CD4-positive, alpha-beta T cell (primary cell): ENCODE measurements at places on chromosomes 3 and 15.

GRCh38 chr15:97479957-97480356 is 480.5 kb upstream of the ARRDC4 start:
- no peak for DNase-seq

GRCh38 chr3:65793495-65794200 is 245.1 kb downstream of the MAGI1 start:
- no peak for DNase-seq

DNA sequence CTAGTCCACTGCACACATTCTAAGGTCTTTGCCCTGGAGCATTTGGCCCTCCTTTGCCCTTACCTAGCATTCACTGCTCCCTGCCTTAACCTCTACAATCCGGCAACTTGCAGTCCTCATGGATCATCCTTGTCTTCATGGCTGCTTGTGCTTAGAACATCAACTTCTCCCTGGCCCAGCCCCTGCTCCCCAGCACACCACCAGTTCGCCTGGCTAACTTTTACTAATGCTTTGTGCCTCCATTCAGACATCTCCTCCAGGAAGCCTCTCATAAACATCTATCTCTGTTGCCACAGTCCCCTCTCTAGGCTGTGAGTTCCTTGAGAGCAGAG is 57.1 kb downstream of the AAGAB start:
- no peak for DNase-seq

DNA sequence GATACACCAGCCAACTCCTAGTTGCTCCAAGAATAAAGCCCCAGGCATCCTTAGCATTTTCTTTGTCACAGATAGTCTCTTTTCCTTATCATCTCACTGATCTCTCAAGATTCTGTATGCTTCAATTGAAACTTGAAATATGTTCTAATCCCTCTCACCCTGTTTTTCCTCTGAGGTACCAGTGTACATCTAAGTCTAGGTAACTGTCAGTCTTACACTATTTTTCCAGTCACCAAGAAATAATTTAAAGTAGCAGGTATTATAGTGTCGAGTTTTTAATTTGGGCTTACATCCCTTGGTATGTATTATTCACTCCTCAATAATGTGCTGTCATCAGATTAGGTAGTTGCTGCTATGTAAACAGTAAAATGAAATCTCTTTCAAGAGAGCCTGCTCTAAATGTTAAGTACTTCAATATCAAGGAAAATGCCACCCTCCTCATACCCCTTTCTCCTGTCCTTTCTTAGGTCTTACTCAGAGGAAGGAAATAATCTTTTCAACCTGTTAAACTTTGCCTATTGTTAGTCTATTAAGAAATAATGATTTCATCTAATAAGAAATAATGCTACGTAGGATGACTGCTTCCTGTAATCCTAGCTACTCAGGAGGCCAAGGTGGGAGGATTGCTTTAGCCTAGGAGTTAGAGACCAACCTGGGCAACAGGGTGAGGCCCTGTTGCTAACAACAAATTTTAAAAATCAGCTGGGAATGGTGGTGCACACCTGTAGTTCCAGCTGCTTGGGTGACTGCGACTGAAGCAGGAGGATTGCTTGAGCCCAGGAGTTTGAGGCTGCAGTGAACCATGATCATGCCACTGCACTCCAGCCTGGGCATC is 39.8 kb downstream of the TSC22D2 start:
- no peak for DNase-seq

DNA sequence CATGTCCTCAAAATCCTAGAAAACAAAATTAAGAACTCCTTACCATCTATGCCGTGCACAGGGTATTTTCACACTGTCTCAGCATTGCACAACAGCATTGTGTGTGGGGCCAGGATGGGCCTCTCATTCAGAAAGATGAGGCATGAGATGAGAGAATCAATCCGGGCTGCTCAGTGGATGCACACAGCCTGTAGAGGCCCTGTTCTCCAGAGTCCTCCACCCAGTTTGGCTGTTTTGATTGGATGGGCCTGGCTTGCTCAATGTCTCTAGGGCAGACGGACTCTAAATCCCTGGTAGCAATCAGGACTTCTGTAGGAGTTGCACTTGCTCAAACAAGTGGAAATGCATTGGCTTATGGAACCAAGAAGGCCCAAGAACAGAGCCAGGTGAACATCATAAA is 20.2 kb upstream of the CPNE9 start:
- no peak for DNase-seq

DNA sequence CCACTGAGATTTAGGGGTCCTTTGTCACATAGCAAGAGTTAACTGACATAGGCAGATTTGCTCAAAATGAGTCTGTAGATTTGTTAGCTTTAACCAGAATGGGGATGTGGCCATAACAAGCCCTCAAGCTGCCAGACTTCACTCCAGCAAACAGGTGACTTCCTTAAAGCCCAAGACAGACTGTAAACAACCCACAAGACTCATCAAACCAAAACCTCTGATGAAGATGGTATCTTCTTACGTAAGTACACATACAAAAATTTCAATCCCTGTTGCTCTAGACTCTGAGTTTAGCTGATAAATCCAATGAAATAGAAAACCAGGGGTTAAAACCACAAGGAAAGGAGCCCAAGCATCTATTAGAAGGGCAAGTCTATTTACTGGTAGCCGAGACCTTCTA is 18.2 kb upstream of the ZBTB20 start:
- peak; percentile 25 for DNase-seq

DNA sequence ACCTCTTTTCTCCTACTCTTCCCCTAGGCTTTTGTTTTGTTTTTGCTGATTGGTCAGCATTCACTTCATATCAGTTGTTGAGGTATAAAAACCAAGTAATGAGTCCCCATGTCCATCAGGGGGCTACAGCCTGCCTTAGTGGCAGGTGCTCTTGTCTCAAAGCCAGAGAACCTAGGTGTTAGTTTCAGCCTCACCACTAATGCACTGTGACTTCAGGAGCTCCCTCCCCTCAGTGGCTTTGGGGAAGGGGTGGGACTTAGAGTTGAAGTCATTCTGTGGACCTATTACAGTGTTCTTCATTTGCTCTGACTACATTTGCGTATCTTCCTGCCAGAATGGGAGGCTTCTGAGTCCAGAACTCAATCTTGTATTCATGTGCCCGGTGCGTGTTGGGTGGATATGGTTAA is 41.6 kb downstream of the NR2C2 start:
- DNase-seq, result no peak

- no peak for DNase-seq
Measured at GRCh38 chr3:14496351-14496750, 43.8 kb downstream of the GRIP2 start.

DNA sequence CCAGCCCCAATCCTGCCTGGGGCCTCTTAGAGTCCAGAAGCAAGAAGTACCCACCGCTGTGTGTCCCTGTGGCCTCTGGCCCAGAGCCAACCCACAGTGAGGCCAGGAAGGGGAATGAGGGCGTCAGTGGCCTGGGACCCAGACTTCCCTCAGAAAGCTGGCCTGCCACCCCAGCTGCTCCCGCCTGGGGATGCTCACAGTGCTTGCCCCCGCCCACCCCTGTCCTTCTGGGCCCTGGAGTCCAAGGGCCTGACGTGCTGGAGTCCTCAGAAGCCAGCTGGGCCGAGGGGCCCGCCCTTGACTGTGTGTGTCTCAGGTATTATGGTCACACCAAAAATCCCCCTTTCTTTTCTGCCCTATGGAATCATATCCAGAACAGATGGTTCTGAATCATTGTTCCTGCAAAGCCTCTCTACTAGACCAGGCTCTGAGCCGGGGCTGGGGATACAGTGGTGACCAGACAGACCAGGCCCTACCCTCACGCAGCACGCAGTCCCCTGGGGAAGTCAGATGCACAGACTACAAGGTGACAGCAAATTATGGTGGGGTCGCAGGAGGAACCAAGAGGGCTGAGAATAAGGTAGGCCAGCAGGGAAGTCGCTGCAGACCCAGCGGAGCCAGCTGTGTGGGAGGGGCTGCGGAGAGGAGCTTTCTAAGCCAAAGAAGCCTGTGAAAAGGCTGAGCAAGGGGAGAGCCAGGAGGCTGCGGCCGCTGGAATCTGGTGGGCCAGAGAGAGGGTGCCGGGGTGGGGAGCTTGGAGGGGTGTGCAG is 99.1 kb downstream of the VGLL4 start:
- DNase-seq, result no peak

GRCh38 chr3:45506084-45506483 is 88.5 kb upstream of the LIMD1 start:
- no peak for DNase-seq

GRCh38 chr15:33547876-33548275 is 237.1 kb downstream of the RYR3 start:
- no peak for DNase-seq

GRCh38 chr3:73292220-73292619 is 230.8 kb downstream of the EBLN2 start:
- DNase-seq, result no peak

DNA sequence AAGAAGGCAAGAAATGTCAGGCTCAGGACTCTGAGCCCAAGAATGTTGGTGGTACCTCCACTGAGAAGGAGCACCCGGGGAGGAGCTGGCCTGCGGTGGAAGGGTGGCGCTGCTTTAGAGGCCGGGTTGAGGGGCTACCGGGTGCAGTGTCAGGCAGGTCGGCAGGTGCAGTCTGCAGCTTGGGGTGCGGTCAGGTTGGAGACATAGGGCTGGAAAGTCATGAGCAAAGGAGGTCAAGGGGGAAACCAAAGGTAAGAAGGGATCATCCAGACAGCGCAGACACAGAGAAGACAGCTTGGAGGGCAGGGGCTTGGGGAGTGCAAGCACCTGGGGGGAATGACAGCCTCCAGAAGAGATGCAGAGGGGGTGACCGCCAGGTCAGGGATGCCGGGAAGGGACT is 274.4 kb upstream of the LYSMD4 start:
- no peak for DNase-seq

GRCh38 chr3:55407426-55407820 is 79.7 kb downstream of the WNT5A start:
- no peak for DNase-seq

DNA sequence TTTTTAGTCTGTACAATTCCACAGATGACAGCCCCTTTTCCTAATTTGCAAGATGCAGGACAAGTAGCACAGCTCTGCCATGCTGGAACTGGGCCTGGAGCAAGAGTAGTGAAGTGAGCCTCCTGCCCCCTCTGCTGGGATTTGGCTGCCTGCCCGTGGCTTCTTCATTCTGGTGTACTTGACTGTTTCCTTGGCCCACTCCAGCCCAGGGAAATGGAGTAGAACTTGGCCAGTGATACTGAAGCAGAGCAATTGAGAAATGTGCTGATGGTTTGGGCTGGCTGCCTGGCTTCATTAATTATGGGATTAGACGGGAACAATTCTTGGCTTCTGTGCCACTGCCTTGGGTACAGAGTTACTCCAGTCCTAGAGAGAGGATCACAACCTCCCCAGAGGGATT is 2.8 kb downstream of the GPD1L start:
- no peak for DNase-seq

- DNase-seq, result no peak
Measured at GRCh38 chr3:63740116-63740515, 79.0 kb upstream of the C3orf49 start.

DNA sequence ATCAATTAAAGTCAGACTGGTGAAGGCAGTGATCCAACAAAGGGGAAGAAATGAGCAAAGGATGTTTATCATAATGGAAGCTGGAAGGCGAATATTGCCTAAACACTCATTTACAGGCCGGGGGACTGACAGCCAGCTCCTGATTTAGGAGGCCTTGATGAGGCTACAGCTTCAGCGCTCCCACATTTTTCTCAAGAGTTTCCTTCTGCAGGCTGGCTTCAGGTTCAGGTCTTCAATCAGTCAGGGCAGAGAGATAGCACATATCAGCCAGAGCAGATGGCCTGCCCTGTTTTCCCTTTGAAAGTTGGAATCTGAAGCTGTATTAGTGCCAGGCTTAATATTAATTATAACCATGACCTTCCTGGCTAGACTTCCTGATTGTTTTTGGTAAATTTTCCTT is 218.9 kb downstream of the SV2B start:
- DNase-seq, result no peak

DNA sequence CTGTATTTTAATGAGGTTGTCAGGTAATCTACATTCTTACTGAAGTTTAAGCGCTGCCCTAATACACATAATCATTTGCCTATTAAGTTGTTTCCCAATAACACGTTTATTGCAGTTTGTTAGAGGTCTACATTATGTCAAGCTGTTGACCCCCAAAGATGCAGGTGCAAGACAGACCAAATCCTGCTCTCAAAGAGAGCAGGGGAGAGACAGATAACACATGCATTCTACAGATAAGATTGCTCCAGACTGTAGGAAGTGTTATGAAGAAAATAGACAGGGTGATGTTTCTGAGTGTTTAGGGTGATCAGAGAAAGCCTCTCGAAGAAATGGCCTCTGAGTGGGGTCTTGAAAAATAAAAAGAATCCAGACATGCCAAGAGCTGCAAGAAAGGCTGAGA is 24.8 kb upstream of the OXTR start:
- no peak for DNase-seq

DNA sequence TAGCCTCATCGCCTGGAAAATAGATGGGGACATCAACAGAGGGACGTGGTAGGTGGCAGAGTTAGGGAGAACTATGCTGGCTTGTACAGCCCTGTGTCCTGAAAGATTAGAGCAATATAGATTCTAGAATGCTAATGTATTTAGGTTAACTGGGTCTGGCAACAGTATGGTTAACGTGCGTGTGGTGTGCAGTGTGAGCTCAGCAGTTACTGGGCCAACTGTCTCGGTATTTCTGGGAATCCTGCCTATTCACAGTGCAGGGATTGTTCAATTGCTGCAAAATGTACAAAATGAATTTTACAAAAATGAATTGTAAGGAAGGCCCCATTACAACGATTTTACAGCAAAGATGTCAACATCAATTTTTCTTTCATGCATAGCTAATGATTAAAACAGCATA is 20.6 kb downstream of the MEIS2 start:
- DNase-seq, result no peak

- peak; percentile 20 for DNase-seq
Measured at GRCh38 chr15:77633134-77633912, 611 bp upstream of the LINGO1 start.

DNA sequence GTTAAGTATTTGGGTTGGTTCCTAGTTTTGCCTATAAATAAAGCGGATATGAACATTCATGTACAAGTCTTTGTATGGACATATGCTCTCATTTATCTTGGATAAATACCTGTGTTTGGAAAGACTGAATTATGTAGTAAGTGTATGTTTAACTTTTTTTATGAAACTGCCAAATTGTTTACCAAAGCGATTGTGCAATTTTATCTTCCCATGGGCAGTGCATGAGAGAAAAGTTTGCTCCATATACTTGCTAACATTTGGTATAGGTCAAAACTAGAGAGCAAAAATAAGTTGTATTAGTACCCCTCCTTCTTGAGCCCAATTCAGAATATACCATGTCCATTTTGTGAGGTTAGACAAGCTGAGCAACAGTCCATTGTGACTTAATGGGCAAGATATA is 502.6 kb downstream of the SQOR start:
- DNase-seq, result no peak

- DNase-seq, result no peak
Measured at GRCh38 chr3:43857361-43858293, 166.9 kb downstream of the ABHD5 start.
